ENCODE measurements at places on chromosomes 16 and 17. TPM values are rescaled to one million over a fixed set of nuclear protein-coding genes. Genes with fewer than 3 reads are reported as not detected.

DNA sequence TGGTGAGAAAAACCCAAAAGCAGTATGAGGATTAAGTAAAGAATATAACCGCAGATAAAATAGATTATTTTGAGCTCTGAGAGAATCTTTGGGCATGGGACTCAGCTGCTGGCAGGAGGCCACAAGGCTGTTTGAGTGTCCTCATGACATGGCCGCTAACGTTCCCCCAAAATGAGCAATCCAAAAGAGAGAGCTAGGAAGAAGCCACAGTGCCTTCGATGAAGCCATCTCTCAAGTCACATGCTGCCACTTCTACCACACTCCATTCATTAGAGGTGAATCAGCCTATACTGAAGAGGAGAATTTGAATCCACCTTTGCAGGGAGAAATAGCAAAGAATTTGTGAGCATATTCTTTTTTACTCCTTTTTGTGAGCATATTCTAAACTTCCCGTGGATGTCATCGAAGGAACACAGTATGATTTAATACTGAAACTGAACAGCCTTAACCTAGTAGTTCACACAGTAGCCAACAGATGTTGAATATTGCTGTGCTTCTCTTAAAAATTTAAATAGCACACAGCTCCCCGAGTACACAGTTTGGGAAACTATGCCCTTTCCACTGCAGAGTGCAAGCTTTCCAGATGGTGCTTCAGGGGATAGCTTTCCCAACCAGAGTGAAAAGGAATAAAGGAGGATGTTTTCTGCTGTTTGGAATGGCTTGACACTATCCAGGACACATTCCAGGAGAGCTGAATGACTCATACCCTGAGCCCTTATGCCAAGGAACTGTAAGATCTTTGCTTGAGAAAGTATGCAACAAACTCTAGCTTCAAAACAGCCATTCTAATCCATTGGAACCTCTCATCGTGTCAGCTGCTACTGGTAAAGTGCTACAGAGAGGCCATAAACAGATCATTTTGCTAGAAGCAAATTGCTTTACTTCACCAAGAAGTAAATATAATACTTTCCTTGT lies 33.9 kb downstream of the ANKFY1 start:
- H3K27ac ChIP-seq, result peak overlapping the region; percentile 65
- peaks cover 19% of the 10 kb centered on the region for H3K4me1 ChIP-seq
- DNase-seq, result peak; percentile 41
- no peaks in the 10 kb centered on the region for H3K27me3 ChIP-seq

- no peak overlapping the region for H3K27ac ChIP-seq
- H3K4me1 ChIP-seq, result peaks cover 14% of the 10 kb centered on the region
- DNase-seq, result no peak
These were observed 115.9 kb upstream of the TNRC6C start for GRCh38 chr17:77842528-77843147.

GRCh38 chr17:80212511-80212910 lies 7.6 kb downstream of the SGSH start:
- H3K4me3 ChIP-seq, result no peak overlapping the region
- H3K27me3 ChIP-seq, result no peaks in the 10 kb centered on the region
- H3K27ac ChIP-seq, result no peak overlapping the region
- DNase-seq, result no peak
- no peaks in the 10 kb centered on the region for H3K4me1 ChIP-seq

RECQL5 gene
- total RNA-seq, result 62.9 TPM

DNA sequence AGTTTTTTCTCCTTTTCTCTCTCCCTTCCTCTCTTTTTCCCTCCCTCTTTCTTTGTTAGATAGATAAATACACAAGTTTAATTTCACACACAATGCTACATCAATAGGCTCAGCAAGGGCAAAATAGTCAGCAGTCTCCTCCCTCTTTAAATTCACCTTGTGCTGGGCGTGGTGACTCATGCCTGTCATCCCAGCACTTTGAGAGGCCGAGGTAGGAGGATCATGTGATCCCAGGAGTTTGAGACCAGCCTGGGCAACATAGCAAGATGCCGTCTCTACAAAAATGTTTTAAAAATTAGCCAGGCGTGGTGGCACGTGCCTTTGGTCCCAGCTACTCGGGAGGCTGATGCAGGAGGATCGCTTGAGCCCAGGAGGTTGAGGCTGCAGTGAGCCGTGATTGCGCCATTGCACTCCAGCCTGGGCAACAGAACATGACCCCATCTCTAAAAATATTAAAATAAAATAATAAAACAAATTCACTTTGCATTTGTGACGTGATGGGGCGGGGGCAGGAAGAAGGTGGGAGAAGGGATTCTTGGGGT lies 27.4 kb downstream of the IL21R start:
- H3K4me1 ChIP-seq, result no peaks in the 10 kb centered on the region
- no peak for DNase-seq
- H3K4me3 ChIP-seq, result no peak overlapping the region
- H3K36me3 ChIP-seq, result no peaks in the 10 kb centered on the region
- H3K27me3 ChIP-seq, result no peaks in the 10 kb centered on the region

- no peak overlapping the region for H3K4me3 ChIP-seq
- peak; percentile 65 for DNase-seq
- no peak overlapping the region for H3K27ac ChIP-seq
- H3K36me3 ChIP-seq, result no peaks in the 10 kb centered on the region
These were observed 20.6 kb upstream of the PRKAR1A start for GRCh38 chr17:68491381-68492231.

GRCh38 chr17:2292100-2292499 lies 11.5 kb downstream of the SMG6 start:
- H3K36me3 ChIP-seq, result peaks cover 29% of the 10 kb centered on the region
- no peak for DNase-seq
- H3K4me3 ChIP-seq, result no peak overlapping the region

- peak; percentile 48 for DNase-seq
- no peak overlapping the region for H3K4me3 ChIP-seq
- H3K27ac ChIP-seq, result peak overlapping the region; percentile 35
- no peaks in the 10 kb centered on the region for H3K36me3 ChIP-seq
These were observed 7.0 kb downstream of the KSR1 start for GRCh38 chr17:27463235-27463677.

- H3K27me3 ChIP-seq, result no peaks in the 10 kb centered on the region
- H3K36me3 ChIP-seq, result no peaks in the 10 kb centered on the region
- H3K4me3 ChIP-seq, result no peak overlapping the region
- DNase-seq, result peak; percentile 5
These were observed 1151.9 kb upstream of the GOT2 start for GRCh38 chr16:59886021-59886420.

NECAB2 gene
- total RNA-seq, result 0.63 TPM

- no peaks in the 10 kb centered on the region for H3K36me3 ChIP-seq
- no peak overlapping the region for H3K4me3 ChIP-seq
- DNase-seq, result peak; percentile 50
- peaks cover 7% of the 10 kb centered on the region for H3K4me1 ChIP-seq
- no peaks in the 10 kb centered on the region for H3K27me3 ChIP-seq
These were observed 126.0 kb upstream of the SDK2 start for GRCh38 chr17:73770115-73770848.

CTRB1 gene
- total RNA-seq, result not detected

DNA sequence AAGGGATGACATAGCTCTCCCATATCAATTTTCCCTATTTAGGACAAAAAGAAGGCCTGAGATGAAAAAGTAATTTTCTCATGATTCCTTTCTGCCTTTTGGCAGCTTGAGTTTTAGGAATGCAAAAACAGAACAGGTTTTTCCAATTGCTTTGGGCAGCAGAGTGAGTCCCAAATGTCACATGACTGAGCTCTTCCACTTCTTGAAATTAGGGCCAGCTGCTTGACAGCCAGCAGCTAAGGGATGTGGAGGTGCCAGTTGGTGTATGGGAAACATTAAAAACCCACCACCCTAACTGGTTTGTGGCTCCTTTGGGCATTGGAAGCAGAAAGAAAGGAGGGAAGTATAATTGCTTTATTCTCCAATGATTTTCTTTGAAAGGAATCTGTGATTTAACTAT lies 133.8 kb upstream of the FAM20A start:
- H3K27ac ChIP-seq, result peak overlapping the region; percentile 95
- no peak overlapping the region for H3K4me3 ChIP-seq
- peaks cover 33% of the 10 kb centered on the region for H3K4me1 ChIP-seq
- no peaks in the 10 kb centered on the region for H3K27me3 ChIP-seq
- no peaks in the 10 kb centered on the region for H3K36me3 ChIP-seq

WSCD1 gene
- total RNA-seq, result 6.0 TPM

- no peaks in the 10 kb centered on the region for H3K36me3 ChIP-seq
- H3K4me3 ChIP-seq, result no peak overlapping the region
- H3K27ac ChIP-seq, result peak overlapping the region; percentile 1
- no peaks in the 10 kb centered on the region for H3K27me3 ChIP-seq
These were observed 348.7 kb upstream of the TNRC6C start for GRCh38 chr17:77609553-77610517.

Data from thyroid gland (tissue), 4 donors.